ENCODE measurements at places on chromosomes 6 and 20. TPM values are rescaled to one million over a fixed set of nuclear protein-coding genes. Genes with fewer than 3 reads are reported as not detected.

TJAP1 gene
- 3.2 TPM for polyA plus RNA-seq

CLIC5 gene
- polyA plus RNA-seq, result not detected

EBF4 gene
- not detected for polyA plus RNA-seq

LIME1 gene
- 0.62 TPM for polyA plus RNA-seq

- H3K27ac ChIP-seq, result no peak overlapping the region
- DNase-seq, result no peak
- no peaks in the 10 kb centered on the region for H3K27me3 ChIP-seq
- H3K4me3 ChIP-seq, result no peak overlapping the region
These were observed 21.6 kb upstream of the GFOD1 start for GRCh38 chr6:13508711-13509705.

GRCh38 chr20:57514273-57514751 lies 10.6 kb downstream of the CTCFL start:
- peak; percentile 73 for DNase-seq
- H3K27me3 ChIP-seq, result peaks cover 12% of the 10 kb centered on the region
- H3K4me1 ChIP-seq, result no peaks in the 10 kb centered on the region
- H3K4me3 ChIP-seq, result no peak overlapping the region
- no peak overlapping the region for H3K27ac ChIP-seq

GRCh38 chr6:148375401-148375800 lies 32.8 kb downstream of the SASH1 start:
- no peak overlapping the region for H3K27ac ChIP-seq
- no peak for DNase-seq
- peaks cover 13% of the 10 kb centered on the region for H3K4me1 ChIP-seq
- no peaks in the 10 kb centered on the region for H3K36me3 ChIP-seq
- H3K4me3 ChIP-seq, result no peak overlapping the region

DNA sequence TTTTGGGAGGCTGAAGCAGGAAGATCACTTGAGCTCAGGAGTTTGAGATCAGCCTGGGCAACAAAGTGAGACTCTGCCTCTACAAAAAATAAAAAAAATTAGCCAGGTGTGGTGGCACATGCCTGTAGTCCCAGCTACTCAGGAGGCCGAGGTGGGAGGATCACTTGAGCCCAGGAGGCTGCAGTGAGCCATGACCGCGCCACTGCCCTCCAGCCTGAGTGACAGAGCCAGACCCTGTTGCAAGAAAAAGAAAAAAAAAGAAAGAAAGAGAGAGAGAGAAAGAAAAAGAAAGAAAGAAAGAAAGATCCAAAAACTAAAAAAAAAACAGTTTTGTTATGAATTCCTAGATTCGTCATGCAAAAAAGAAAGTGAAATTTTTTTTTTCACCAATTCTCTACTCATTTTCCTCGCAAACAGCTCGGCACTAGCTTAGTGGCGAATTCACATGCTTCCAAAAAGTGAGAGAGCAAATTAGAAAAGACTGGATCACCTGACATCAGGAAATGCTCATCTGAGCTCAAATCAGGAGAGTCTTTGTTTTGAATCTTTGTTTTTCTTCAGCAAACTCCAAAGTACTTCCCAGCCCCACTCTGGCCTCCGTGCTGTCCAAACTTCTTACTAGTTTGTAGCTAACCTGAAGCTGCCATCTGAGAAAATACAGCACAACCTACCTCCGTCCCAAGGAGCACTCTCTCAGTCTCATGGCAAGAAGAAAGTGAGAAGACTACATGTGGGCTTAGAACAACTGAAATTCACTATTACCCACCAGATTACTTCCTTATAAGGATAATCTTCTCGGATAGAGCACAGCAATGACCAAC lies 27.0 kb downstream of the IPCEF1 start:
- H3K27me3 ChIP-seq, result no peaks in the 10 kb centered on the region
- H3K4me1 ChIP-seq, result no peaks in the 10 kb centered on the region
- H3K4me3 ChIP-seq, result no peak overlapping the region
- peak overlapping the region; percentile 61 for H3K27ac ChIP-seq
- no peak for DNase-seq

DNA sequence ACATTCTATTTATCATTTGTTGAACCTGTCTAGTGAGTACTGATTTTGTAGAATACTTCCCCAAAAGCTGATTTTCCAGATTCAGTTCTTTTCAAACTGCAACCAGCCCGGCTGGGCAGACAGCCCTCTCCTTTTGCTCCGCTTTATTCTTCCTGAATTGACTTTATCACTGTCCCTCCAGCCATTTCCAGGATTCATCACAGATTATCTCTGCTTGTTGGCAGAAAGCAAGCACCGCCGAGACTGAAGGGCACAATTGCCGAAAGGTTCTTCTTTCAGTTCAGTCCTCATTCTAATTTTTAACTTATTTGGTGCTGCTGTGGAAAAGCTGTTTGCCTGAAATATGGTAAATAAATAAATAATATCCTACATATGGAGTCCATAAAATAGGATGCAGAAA lies 369.1 kb upstream of the FLRT3 start:
- no peak for DNase-seq
- H3K4me3 ChIP-seq, result no peak overlapping the region

GRCh38 chr20:13425381-13426135 lies 204.5 kb downstream of the ISM1 start:
- no peaks in the 10 kb centered on the region for H3K27me3 ChIP-seq
- no peak overlapping the region for H3K4me3 ChIP-seq
- no peak for DNase-seq
- H3K4me1 ChIP-seq, result no peaks in the 10 kb centered on the region
- H3K27ac ChIP-seq, result no peak overlapping the region

DNA sequence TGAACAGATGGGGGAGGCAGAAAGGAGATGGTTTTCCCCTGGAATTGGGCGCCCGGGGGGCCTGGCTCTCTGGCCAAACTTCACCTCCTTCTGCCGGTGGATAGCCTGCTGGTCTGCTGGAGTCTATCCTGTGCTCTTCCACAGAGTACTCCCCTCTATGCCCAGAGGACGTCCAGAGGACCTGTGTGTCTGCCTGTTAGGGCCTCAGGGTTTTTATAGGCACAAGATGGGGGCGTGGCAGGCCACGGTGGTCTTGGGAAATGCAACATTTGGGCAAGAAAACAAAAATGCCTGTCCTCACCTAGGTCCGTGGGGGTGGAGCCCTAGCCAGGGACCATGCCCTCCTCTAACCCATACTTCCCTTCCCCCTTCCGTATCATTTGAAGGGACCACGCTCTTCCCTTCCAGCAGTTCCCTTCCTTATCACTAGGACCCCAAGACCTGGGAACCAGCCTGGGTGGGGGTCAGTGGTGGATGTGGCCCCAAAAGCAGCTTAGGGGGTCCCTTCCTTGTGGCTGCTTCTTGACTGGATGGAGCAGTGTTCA lies 53.6 kb upstream of the ZNF337 start:
- peak overlapping the region; percentile 46 for H3K4me3 ChIP-seq
- H3K27me3 ChIP-seq, result no peaks in the 10 kb centered on the region
- no peak overlapping the region for H3K27ac ChIP-seq
- DNase-seq, result no peak
- no peaks in the 10 kb centered on the region for H3K36me3 ChIP-seq

DNA sequence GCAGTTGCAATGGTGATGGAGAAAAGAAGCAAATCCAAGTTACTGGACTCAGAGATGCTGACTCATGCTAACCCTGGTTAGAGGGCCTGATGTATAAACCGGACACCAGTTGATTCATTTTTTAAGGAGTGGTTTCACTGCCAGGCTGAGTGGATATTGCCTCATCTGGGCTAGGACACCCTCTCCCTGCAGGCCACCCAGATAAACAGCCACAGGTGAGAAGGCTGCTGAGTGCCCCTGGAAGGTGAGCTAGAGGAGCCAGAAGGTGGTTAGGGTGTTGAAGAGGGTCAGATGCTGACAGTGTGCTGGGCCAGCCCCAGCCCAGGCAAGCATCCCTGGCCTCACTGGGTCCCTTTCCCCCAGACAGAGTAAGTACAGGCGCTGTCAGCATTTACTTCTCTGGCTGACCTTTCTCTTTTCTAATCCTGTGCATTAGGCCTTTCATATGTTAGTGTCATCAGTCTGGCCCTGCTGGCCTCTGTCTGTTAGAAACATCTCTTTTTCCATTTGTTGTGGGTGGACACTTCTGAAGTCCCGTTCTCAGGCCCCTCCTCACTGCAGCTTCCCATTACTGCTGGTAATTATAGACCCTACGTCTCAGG lies 13.5 kb downstream of the EPB41L1 start:
- H3K36me3 ChIP-seq, result no peaks in the 10 kb centered on the region
- no peak overlapping the region for H3K27ac ChIP-seq
- DNase-seq, result no peak
- H3K4me3 ChIP-seq, result no peak overlapping the region

DNA sequence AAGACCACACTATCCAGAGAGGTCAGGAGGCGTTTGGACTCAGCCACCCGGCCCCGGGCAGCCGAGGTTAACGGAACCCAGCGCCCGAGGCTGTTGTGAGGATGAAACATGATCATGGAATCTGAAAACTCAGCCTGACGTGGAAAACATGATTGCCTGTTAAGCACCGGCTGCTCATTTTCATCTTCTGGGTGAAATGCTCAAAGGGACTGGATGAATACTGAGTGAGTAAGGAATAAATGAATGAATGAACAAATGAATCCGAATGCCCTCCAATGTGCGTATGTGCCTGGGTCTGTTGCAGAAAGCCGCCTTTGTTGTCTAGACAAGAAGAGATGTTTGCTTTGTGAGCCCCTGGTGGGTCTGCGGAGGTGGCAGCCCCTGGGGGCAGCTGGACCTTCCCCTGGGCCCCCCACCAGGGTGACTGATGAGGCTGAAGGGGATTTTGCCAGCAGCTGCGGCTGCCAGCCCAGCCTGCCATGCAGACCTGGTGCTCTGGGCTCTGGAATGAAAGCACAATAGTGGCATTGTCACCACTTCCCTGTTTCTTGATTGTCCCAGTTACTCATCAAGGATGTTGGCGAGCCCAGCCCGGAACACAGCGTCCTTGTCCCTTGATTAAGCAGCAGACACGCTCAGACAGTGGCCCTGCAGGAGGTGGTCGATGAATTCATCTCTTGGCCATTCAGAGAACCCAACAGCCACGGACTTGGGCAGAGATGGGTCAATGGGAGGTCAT lies 211.1 kb downstream of the ANKRD60 start:
- no peaks in the 10 kb centered on the region for H3K27me3 ChIP-seq
- no peak overlapping the region for H3K4me3 ChIP-seq
- no peak overlapping the region for H3K27ac ChIP-seq
- DNase-seq, result no peak
- H3K4me1 ChIP-seq, result no peaks in the 10 kb centered on the region
- H3K36me3 ChIP-seq, result no peaks in the 10 kb centered on the region

DNA sequence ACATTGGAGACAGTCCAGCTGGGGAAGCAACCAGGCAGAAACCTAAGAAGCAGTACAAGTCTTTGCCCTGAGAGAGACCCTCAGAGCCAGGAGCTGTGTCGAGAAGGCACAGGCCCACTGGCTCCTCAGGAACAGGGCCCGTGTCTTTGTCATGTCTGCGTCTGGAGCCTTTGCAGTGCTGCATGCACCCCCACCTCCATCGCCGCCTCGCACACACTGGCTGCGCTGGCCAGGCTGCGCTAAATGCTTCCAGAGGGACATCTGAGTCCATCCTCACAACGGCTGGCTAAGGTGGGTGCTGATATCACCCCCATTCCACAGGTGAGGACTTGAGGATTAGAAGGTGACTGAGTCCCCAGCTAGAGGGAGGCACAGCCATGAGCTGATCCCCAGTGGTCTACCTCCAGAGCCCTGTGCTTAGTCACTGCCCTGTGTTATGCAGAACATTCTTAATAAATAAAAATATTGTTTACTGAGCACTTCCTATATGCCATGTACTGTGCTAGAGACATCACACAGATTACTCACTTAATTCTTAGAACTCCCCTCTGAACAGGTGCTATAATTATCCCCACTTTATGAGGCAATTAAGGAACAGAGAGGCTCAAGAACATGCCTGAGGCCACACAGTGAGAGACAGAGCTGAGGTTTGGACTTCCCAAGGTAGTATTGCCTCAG lies 27.6 kb downstream of the GABRR2 start:
- no peaks in the 10 kb centered on the region for H3K27me3 ChIP-seq
- H3K36me3 ChIP-seq, result no peaks in the 10 kb centered on the region
- H3K4me3 ChIP-seq, result no peak overlapping the region
- no peak overlapping the region for H3K27ac ChIP-seq
